ENCODE measurements at places on chromosomes 1 and 21.

GRCh38 chr1:221801251-221801661, 59.4 kb upstream of the DUSP10 start:
- no peak for DNase-seq

DNA sequence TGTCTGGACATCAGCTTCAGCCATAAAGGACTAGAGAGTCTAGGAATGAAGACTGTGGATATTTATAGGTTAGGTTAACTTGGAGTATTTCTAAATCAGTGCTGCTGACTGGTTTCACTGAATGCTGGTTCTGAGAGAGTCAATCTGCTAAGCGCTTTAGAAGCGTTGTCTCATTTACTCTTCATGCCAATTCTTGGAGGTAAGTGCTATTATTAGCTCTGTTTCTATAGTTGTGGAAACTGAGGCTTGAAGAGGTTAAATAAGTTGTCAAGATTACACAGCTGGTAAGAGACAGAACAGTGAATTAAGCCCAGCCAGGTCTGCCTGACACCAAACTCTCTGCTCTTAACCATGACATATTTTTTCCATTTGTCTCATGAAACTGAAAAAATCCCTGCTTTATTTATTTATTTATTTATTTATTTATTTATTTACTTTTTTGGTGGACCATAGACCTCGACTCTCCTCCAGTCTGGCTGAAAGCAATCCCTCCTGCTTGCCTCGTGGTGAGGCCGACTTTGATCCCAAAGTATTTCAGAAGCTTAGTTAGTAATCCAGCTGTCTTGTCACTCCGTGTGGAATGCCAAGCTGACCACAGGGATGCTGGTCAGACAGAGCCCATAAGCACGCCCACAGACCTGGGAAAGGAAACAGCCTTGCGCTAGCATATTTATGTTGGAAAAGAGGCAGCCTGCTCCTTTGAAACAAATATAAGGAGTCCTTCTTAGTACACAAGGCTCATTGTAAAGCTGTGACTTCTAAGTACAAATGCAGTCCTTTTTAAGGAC, 16.9 kb downstream of the NTMT2 start:
- DNase-seq, result no peak

GRCh38 chr1:46399307-46399706, 5.2 kb downstream of the FAAH start:
- DNase-seq, result no peak

DNA sequence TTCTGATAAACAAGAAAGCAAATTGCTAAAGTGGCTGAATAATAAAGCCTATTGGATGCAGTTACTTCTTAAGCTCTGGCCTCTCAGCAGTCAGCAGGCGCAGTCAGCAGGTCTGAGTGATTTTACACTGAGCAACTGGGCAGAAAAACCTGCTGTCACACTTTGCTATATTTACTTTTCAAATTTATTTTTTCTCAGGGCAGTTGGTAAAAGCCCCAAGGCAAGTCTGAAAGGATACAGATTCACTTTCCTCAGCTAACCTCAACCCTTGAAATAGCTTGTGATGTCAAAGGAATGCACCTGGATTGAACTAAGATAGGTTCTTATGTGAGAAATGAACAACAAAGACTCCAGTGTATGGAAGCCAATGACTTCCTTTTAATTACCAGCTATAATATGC, 34.0 kb downstream of the ATP5PF start:
- no peak for DNase-seq

DNA sequence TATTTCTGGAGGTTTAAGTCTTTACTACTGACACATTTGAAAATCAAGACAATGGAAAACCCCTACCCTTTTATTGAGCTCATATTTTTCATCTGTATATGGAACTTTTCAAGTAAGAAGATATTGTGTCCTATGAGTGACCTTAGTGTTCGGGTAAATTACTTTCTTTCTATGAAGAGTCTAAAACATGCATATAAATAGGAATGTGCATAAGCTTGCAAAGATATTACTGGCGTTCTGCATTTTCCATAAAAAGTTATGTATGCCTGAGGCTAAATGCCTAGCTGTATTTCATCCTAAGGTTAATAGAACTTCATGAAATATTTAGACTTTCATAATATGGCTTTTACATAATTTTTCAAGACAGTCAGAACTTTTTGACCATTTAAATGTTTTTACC, 495.8 kb upstream of the ADAMTS5 start:
- no peak for DNase-seq

- DNase-seq, result no peak
Observed at GRCh38 chr1:63024132-63024531, 240.2 kb downstream of the ATG4C start.

GRCh38 chr1:66644331-66644730, 107.9 kb upstream of the DYNLT5 start:
- DNase-seq, result no peak

DNA sequence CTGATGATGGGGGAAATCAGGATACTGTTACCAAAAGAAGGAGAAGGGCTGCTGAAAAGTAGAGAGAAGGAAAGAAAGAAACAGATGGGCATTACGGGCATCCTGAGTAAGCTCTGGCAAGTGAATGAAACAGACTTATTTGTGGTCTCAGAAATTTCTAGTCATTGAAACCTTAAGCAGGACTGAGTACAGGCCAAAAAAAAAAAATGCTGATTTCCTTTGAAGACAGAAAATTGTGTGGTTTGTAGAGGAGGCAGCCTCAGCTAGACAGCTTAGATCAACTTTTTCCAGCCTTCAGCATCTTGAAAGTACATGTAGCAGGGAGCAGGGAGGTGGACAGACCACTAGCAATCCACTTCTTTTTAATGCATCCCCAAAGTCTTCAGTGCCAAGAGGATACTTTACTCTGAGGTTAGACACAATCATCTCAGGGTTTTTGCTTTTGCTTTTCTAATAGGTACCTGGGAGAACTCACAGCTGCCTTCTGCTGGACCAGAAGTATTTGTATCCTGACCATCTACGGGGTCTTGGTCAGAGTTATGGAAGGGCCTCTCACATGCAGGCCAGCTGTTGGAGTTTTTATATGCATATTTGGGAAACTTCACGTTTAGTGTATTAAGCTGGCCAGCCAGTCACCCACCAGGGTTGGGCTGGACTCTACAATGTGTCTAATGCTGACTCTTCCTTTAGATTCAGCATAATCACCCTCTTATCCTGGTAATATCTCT, 10.6 kb upstream of the CAPZB start:
- no peak for DNase-seq

GRCh38 chr1:57300186-57300585, 123.7 kb downstream of the DAB1 start:
- DNase-seq, result no peak

- DNase-seq, result no peak
Observed at GRCh38 chr1:150273311-150273710, 721 bp downstream of the C1orf54 start.

GRCh38 chr21:43922949-43923348, 57.9 kb downstream of the AGPAT3 start:
- no peak for DNase-seq

DNA sequence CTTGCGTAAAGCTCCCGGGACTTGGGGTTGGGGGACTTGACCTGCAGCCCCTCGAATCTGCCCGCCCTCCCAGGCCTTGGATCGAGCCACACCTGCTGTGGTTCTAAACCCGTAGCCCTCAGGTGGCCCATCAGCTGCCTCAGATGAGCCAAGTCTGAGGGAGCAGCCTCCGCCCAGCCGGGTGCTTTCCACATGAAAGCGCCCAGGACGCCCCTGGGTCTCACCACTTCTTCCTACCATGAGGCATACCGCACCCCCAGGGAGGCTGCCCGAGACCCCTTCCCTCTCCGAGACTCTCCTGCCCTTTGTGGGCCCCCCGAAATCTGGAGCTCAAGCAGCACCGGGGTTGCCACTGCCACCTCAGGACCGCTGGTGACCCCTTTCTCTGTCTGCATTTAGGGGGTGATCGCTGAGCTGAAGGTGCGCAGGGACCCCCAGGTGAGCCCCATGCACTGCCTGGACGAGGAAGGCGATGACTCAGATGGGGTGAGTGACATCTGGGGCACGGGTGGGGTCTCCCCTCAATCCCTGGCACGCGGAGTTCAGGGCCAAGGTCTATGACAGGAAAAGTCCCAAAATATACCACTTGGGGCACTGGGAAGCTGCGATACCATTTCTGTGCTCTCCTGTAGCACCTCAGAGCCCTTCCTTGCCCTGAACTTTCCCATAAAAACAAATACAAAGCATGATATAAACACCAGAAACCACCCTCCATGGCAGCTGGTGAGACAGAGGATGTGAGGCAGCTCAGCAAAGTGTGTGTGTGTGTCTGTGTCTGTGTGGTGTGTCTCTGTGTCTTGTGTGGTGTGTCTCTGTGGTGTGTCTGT, 68.5 kb downstream of the SLC19A1 start:
- DNase-seq, result no peak

GRCh38 chr1:159799446-159799985, 2.6 kb upstream of the FCRL6 start:
- DNase-seq, result no peak

All from Caki2 (cell line).